ENCODE measurements at places on chromosomes 12 and 14. TPM values are rescaled to one million over a fixed set of nuclear protein-coding genes. Genes with fewer than 3 reads are reported as not detected.

GPR137C gene
- 2.5 TPM for total RNA-seq

- no peak for DNase-seq
Observed at GRCh38 chr12:93536766-93537488, 35.5 kb upstream of the SOCS2 start.

- no peak for DNase-seq
Observed at GRCh38 chr12:904010-904414, 45.5 kb downstream of the RAD52 start.

NXPH4 gene
- 0.52 TPM for total RNA-seq

SAMD4A gene
- total RNA-seq: 17.9 TPM

DNA sequence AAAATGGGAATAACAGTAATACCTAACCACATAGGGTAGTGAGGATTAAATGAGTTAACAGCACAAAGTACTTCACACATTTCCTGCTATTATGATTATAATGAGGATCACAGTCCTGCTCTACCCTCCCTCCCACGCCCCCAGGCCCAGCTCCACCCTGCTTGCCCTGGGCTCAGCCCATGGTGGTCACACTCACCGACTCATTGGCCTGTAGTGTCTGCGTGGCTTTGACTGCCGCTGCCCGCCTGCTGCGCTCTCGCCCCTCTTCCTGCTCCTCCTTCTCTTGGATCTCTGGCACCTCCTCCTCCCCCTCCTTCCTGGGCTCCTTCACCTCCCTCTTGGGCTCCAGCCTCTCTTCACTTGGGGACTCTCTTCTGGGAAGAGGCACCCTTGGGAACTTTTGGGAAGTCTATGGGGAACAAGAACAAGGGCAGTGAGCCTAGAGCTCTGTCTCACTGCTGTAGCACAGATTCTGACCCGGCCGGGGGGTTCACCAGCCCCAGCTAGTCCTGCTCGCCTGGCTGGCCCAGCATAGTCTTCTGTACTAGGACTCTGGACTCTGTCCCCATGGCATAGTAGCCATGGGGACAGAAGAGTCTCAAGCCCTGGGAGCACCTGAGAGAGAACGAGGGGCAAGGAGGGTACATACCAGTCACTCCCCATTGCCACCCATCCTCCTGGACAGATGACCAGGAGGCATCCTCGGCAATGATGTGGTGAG, 7.1 kb upstream of the PNMA1 start:
- no peak for DNase-seq

FOXN4 gene
- total RNA-seq: not detected

Measured in hepatocyte (in vitro differentiated cells).